ENCODE measurements at places on chromosomes 11 and 22. TPM values are rescaled to one million over a fixed set of nuclear protein-coding genes. Genes with fewer than 3 reads are reported as not detected.

The TMEM121B gene
- total RNA-seq, result 0.20 TPM

The OSM gene
- total RNA-seq, result 78.3 TPM

The NAA40 gene
- total RNA-seq, result 25.3 TPM

The MAPK12 gene
- total RNA-seq, result 19.0 TPM

The UBQLN3 gene
- not detected for total RNA-seq

The TEX54 gene
- total RNA-seq, result 1.3 TPM

The F2 gene
- total RNA-seq, result not detected

The MS4A6A gene
- total RNA-seq, result not detected

The CD3D gene
- total RNA-seq, result 491 TPM

The FERMT3 gene
- total RNA-seq, result 201 TPM

The NNMT gene
- total RNA-seq, result not detected

The OR8G5 gene
- not detected for total RNA-seq

The CHRM4 gene
- 1.2 TPM for total RNA-seq

The FCHSD2 gene
- 23.4 TPM for total RNA-seq

The APOBEC3B gene
- 17.9 TPM for total RNA-seq

The OR52A1 gene
- not detected for total RNA-seq

The PNPLA3 gene
- 1.6 TPM for total RNA-seq

The OR8A1 gene
- total RNA-seq, result not detected

The BARX2 gene
- 8.8 TPM for total RNA-seq

The ARHGAP20 gene
- total RNA-seq, result not detected

The BIRC2 gene
- 33.3 TPM for total RNA-seq

The MMP3 gene
- not detected for total RNA-seq

The LPXN gene
- 73.6 TPM for total RNA-seq
